ENCODE measurements at places on chromosomes 11 and 22.

DNA sequence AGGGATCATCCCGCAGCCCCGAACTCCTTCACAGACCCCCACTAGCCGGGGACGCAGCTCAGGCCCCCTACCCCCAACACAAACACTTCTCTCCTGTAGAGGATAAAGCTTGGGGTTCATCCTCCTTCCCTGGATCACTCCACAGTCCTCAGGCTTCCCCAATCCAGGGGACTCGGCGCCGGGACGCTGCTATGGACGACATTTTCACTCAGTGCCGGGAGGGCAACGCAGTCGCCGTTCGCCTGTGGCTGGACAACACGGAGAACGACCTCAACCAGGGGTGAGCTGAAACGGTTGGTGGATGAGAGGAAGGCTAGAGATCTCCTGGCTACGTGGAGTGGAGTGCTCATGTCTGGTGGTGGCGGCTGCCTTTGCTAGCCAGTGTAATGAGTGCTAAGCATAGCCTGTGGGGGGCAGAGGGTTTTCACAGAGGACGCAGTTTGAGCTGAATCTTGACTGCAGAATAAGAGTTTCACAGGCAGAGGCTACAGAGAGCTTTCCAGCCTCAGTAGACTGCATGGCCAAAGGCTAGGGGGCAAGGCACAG is 580 bp downstream of the ILK start:
- no peak for DNase-seq

GRCh38 chr11:122423886-122424285 is 231.6 kb upstream of the UBASH3B start:
- DNase-seq, result no peak

DNA sequence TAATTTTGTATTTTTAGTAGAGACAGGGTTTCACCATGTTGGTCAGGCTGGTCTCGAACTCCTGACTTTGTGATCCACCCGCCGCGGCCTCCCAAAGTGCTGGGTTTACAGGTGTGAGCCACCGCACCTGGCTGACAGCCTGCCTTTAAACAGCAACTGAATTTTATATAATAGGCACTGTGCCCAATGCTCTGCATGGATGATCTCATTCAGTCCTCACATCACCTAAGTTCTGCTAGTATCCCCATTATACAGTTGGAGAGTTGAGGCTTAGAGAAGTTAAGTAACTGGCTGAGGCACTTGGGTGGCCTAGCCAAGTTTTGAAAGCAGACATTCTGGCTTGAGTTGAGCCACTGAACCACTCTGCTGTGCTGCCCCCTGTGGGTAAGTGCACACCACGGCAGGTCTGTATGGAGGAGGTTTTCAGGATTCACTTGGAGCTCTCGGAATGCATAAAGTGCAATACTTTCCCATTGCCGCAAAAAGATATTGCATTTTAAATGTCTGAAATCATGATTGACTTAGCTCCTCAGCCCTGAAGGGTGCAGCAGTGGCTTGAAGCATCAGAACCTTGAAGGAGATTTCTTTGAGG is 112.4 kb downstream of the LDLRAD3 start:
- no peak for DNase-seq

DNA sequence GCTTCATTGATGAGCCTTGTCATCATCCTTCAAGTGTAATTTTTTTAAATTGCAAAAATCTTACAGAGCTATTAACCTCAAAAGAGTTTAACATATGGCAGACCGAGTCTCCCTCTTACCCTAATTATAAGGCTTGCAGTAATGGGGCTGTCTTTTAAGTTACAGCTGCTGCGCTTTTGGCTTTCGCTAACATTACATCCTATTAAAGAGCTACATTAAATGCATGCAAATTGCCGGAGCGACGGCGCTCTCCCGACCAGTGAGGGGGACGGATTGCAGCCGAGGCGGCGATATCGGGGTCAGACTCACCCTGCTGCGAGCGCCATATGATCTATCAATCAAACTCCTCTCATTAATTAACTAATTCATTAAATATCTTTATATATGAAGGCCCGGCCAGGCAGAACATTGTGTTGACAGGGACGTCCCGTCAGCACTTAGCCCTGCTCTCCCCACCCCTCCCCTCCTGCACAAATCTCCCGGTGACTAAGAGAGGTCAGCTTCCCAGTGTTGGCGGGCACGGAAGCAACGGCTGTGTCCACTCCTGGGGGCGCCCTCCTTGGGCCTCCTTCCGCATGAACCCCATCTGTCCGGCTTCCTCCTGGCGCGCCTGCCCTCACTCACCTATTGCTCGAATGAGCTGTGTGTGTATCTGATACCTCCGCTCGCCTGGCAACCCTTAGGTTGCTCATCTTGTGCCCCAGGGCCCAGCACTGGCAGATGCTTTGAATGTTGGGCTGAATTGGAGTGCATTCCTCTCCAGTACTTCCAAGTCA is 156.0 kb upstream of the CADM1 start:
- DNase-seq, result no peak

- no peak for DNase-seq
Measured at GRCh38 chr11:92322225-92322624, 97.6 kb downstream of the FAT3 start.

- DNase-seq, result no peak
Measured at GRCh38 chr11:129701706-129702105, 113.9 kb upstream of the TMEM45B start.

DNA sequence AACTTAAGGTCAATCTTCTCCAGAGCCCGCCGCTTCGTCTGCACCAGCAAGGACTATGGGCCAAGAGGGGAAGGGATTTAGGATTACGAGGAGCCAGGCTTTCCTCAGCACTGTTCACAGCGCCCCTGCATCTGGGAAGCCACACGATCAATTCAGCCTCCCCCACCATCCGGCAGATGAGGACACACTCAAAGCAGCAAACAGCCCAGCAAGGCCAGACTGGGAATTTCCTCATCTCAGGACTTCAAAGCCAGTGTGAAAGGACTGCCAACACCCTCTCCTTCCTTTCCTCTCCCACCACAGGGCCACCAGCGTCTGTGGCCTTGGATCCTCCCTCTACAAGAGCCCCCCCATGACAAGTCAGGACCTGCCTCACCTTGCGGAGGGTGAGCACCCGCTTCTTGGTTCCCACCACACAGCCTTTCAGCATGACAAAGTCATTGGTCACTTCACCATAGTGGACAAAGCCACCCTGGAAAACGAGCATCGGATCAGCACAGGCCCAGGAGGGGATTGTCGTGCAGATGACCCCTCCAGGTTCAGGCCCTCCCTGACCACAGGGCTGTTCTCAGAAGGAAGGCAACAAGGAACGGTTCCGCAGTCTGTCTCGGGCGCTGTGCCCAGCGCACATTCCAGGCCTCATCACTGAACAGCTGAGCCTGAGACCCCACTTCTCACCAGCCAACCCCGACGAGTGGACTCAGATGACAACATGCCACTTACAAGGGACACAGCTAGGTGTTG is 6.0 kb downstream of the RPL3 start:
- DNase-seq, result no peak

- DNase-seq, result no peak
Measured at GRCh38 chr11:68593441-68593840, 90.9 kb upstream of the GAL start.

DNA sequence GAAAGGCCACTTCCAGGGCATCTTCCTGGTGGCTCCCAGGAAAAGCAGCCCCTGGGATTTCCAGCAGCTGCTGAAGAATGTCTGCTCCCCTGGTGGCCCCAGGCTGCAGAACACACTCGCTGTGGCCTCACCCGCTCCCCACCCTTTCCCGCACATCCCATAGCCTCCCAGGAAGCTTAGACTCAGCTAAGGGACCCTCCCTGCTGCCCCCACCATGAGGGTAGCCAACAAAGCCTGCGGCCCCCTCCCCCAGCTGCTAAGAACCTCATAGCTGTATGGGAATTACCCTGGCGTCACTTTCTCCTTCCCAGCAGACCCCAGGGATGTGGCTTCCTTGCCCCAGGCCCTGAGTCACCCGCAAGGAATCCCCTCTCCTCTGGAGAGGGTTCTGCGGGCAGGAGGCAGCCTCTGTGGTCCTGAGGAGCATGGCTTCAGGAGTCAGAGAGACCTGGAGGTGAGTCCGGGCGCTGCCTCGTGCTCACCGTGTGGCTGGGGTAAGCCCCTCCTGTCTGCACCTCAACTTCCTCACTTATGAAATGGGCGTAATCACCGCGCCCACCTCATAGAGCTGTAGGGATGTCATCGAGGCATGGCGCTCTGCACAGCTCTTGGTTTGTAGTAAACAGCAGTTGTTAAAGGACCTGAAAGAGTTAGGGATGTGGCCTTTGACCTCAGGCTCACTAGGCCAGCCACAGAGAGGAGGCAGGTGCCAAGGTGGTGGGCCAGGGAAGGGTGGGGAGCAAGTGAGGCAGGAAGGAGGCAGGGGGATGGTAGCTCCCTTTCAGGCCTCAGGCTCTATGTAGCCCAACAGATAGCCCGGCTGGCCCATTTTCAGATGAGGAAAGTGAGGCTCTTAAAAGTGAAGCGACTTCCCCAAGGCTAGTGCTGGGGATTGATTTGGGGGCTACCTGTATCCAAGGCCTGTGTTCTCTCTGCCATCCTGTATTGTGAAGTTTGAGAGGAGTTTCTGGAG is 71.2 kb downstream of the LRRC32 start:
- no peak for DNase-seq

GRCh38 chr11:96242191-96242847 is 100.7 kb downstream of the MAML2 start:
- DNase-seq, result no peak

DNA sequence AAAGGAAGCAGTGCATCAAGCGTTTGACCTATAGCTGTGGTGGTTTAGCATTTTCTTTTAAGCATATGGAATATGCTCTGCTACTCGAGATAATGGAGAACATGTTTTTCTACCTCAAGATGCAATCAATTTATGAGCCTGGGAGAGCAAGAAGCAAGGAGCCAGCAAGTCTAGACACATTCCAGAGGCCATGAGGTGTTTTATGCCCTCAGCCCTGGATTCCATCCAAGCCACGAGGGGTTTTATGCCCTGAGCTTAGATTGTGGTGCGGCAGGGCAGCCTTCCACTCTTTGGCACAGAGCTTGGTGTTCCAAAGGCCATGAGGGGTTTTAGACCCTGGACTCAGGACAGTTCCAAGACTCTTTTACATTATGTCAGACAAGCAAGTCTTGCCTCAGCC is 11.7 kb upstream of the DNAJB13 start:
- no peak for DNase-seq

GRCh38 chr11:86294026-86294425 is 8.0 kb upstream of the HIKESHI start:
- DNase-seq, result no peak

GRCh38 chr11:55634813-55635212 is at the start of gene OR4P4:
TSS of gene OR4P4 (plus strand) at chr11:55635113.
- DNase-seq, result no peak

DNA sequence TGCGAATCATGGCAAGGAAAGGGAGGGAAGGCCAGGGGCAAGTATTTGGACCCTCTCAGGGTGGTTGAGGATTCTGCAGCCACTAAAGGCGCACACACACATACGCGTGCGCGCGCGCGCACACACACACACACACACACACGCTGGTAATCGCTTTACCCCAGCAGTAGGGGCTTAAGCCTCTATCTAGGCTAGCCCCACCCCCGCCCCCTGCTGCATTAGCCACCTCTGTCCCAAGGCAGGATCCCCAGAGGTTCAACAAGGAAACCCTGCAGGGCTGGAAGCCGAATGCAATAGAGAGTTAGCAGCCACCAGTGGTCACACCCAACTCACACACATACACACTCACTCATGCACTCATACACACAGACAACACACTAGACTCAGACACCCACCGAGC is 28.6 kb upstream of the ELFN2 start:
- DNase-seq, result no peak

GRCh38 chr11:60914633-60915247 is 782 bp downstream of the TMEM109 start:
- DNase-seq, result no peak

DNA sequence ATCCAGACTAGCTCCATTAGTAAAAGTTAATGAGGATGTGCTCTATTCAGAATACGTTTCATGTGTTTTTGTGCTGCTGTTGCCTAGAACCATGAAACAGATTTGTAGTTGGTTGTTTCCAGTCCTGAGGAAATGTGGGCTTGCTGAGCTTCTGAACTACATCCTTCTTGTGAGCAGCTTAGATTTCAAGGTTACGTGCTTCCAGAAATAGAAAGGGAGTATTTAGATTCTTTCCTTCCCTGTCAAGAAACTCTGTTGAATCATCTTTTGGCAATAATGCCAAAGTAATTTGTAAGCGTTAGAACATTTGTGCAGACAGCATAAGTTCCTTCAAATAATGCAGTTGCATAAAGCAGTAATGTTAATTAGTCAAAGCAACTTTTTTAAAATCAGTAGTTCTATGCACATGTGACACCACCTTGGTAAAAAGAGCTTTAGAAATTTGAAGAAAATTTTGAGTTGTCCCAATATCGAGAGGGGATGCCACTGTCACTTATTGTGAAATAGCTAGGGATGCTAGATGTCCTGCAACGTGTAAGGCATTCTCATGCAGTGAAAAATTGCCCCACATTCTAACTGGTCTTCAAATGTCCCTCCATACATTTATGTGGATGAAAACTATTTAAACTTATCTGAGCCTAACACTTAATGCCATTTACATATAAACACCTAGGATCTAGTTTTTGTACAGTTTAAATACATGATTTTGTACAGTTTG is 169.6 kb downstream of the ETS1 start:
- no peak for DNase-seq

DNA sequence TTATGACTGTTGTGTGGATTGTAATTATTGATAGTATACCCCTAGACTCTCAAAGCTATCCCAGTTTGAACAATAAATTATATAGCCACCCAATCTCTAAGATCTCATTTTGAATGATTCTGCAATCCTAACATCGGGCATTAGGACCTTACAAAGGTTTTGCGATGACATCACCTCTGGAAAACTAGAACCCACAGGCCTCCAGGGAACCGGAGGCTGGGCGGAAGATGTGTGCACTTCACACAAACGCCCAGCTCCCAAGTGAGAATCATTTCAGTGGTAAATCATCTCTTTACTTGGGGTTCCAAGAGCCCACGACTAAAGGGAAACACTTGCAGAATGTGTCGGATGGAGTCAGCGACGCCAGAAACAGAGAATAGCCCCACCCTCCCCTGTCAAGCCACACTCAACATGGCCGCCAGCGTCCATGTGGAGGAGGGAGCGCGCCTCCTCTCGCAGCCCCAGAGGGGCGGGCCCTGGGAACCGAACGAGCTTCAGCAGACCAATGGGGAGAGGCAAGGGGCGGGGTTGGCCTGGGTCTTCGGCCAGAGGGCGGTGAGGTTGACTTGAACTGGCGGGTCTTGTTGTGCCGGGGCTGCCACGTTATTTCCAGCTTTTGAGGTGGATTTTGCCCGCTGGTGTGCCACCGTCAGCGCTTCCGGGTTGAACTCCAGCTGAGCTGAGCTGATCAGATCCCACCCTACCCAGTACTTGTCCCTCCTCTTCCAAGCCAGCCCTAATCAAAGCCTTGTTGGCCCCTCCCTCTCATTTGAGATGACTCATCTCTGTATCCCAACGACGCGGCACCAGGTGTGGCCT is 8.4 kb upstream of the MRPL48 start:
- peak; percentile 99 for DNase-seq

GRCh38 chr11:86492370-86493010 is 117.8 kb downstream of the CCDC81 start:
- DNase-seq, result no peak
